Activated CD4-positive, alpha-beta memory T cell treated with anti-CD3 and anti-CD28 coated beads, Interleukin-2, amount 10 ng/mL, durations not matched to agents 7 days and 5 days (primary cell): ENCODE measurements at places on chromosomes 7 and 10.

DNA sequence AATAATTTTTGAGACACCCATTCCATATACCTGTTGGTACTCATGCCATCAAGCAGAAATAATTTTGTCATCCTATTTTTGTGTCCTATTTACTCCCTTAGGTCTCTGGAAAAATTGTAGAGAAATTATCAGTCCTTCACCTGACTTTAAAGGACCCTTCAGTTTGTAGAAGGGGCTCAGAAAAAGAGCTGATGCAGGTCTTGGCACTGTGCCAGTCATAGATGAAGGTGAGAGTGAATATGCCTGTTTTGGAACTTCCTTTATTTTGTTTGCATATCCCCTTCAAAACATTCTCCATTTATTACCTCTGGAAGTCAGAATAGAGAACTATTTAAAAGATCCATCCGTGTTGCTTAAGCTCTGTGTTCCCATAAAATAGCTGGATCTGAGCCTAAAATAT is 321.0 kb upstream of the TPK1 start:
- no peak overlapping the region for H3K4me3 ChIP-seq
- H3K36me3 ChIP-seq, result no peaks in the 10 kb centered on the region
- H3K4me1 ChIP-seq, result no peaks in the 10 kb centered on the region
- no peak overlapping the region for H3K27ac ChIP-seq

DNA sequence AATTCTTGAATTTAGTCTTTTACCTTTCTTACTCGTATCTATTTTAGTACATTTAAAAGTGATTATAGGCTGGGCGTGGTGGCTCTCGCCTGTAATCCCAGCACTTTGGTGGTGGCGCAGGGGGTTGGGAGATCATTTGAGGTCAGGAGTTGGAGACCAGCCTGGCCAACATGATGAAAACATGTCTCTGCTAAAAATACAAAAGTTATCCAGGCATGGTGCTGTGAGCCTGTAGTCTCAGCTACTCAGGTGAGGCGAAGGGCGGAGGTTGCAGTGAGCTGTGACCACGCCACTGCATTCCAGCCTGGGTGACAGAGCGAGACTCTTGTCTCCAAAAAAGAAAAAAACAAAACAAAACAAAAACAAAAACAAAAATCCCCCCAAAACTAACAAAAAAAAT is 12.2 kb downstream of the PRKCQ start:
- no peak for DNase-seq
- H3K27me3 ChIP-seq, result no peaks in the 10 kb centered on the region
- peaks cover 86% of the 10 kb centered on the region for H3K4me1 ChIP-seq
- no peak overlapping the region for H3K4me3 ChIP-seq

DNA sequence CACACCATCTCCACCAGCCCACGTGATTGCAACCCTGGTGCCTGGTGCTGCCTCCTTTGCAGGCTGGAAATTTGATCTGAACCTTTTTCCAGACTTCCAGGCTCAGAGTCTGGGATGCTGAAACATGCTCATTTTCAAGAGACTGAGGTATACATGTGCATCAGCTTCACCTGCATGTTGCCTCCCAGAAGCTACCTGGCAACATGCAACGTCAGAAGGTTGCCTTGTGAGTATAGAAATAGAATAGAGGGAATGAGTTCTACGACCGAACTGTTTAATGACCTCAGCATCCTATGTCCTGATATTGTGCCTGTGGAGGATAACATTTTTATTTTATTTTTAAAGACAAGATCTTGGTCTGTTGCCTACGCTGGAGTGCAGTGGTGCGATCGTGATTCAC is 1.9 kb upstream of the ZNF212 start:
- H3K4me3 ChIP-seq, result no peak overlapping the region
- peaks cover 2% of the 10 kb centered on the region for H3K36me3 ChIP-seq
- peaks cover 33% of the 10 kb centered on the region for H3K4me1 ChIP-seq
- H3K27me3 ChIP-seq, result no peaks in the 10 kb centered on the region
- H3K27ac ChIP-seq, result no peak overlapping the region

DNA sequence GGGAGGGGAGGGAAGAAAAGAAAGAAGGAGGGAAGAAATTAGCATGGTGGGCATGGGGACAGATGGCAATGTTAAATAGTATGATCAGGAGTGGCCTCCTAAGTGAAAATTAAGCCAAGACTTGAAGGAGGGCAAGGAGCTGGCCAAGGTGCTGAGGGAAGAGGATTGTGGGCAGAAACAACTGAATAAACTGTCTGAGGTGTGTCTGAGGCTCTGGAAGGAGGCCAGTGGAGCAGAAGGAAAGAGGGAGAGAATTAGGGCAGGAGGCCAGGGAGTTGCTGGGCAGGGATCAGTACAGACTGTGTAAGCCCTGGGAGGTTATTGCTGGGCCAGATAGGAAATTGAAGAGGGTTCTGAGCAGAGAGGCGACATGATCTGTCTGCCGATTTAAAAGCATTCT is 40.6 kb upstream of the VKORC1L1 start:
- no peaks in the 10 kb centered on the region for H3K27me3 ChIP-seq
- H3K27ac ChIP-seq, result no peak overlapping the region
- peaks cover 15% of the 10 kb centered on the region for H3K4me1 ChIP-seq
- H3K4me3 ChIP-seq, result no peak overlapping the region
- H3K36me3 ChIP-seq, result no peaks in the 10 kb centered on the region
- peak; percentile 36 for DNase-seq

GRCh38 chr10:93458821-93459257 is 23.3 kb downstream of the MYOF start:
- DNase-seq, result no peak
- H3K36me3 ChIP-seq, result peaks cover 3% of the 10 kb centered on the region
- no peak overlapping the region for H3K27ac ChIP-seq
- H3K27me3 ChIP-seq, result no peaks in the 10 kb centered on the region
- no peak overlapping the region for H3K4me3 ChIP-seq

GRCh38 chr7:128840326-128841170 is 10.3 kb downstream of the FLNC start:
- no peaks in the 10 kb centered on the region for H3K4me1 ChIP-seq
- H3K27ac ChIP-seq, result no peak overlapping the region
- H3K36me3 ChIP-seq, result no peaks in the 10 kb centered on the region
